ENCODE measurements at places on chromosomes 4 and X. TPM values are rescaled to one million over a fixed set of nuclear protein-coding genes. Genes with fewer than 3 reads are reported as not detected.

The IL1RAPL2 gene
- total RNA-seq, result 1.3 TPM

The CDKL2 gene
- 3.0 TPM for total RNA-seq

The PPP1R2C gene
- not detected for total RNA-seq

The CT47B1 gene
- not detected for total RNA-seq

The PDLIM3 gene
- 1,279 TPM for total RNA-seq

The CABS1 gene
- not detected for total RNA-seq

DNA sequence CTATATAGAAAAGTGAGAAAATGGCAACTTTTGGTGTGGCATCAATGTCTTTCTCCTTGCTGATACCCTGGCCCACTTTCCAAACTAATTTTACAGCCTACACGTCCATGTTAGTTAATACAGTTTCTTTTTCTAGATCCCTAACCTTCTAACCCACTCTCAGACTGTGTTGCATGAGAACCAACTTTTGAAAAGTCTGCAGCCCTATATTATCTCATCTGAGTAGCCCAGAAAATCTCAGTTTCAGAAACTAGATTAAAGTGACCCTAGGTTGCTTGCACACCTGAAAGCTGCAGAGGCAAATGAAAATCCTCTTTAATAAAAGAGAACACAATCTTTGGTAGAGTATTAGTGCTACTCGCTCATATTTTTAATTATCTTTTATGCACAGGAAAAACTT is 371.6 kb upstream of the EMCN start:
- DNase-seq, result no peak

DNA sequence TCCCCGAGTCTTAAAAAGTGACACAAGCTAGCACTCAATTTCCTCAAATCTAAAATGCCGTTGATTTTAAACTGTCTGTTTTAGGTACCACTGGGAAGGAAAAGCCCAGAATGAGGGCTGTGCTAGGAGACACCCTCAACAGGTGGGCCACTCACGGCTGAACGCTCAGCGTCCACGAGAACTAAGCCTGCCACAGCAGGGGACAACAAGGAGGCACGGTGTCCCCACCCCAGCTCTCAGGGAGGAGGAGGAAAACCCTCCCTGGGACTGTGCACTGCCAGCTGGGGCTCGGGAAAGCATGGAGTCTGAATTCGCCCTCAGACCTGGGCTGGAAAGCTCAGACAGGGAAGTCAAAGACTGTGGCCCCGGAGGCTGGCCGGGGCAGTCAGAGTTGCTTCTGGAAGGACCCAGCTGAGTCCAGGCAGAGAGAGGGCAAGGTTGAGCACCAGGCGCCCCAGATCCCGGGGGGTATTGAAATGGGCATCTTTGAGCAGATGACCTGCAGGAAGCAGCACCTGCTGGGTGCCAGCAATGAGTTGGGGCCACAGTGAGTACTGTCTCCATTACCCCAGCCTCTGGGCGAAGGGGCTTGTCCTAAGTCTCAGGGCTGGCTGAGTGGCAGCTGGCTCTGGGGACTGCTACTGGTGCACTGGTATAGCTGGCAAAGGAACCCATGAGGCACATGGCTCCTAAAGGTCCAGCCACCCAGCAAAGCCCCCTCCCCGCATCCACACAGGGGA is 769 bp upstream of the CPZ start:
- no peak for DNase-seq

DNA sequence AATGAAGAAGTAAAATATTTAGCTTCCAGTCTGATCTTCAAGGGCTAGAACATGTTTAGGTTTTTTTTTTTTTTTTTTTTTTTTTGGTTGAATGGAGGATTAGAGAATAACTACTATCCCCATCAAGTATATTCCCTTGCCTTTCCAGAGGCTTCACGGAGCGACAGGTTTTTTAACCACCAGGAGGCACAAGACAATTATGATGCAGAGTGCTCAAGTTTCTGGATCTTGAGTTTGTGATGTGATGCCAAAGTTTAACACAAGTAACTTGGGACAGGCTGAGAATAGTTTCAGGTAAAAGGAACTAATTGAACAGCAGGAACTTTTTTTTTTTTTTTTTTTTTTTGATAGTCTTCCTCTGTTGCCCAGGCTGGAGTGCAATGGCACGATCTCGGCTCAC is 30.3 kb downstream of the CCNI start:
- DNase-seq, result no peak

- DNase-seq, result no peak
These were observed 26.2 kb downstream of the IRF2 start for GRCh38 chr4:184448141-184448540.

DNA sequence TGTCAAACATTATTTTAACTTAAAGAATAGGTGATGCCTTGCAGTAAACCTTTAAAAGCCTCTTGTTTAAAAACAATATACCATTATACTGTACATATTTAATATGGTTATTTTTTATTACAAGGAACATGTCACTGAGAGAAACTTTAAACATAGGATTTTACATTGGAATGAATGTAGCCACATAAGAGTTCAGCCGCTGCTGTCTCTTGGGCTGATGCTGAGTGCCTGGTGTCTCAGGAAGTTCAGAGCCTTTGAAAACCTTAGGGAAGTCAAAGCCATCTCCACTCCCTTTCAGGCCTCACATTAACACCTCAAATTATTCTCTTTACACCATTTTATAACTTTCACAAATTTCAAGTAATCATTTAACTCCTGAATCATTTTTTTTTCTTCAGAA is 93.5 kb upstream of the DKK2 start:
- no peak for DNase-seq

GRCh38 chrX:8377041-8377440 is 87.6 kb upstream of the VCX3B start:
- no peak for DNase-seq

DNA sequence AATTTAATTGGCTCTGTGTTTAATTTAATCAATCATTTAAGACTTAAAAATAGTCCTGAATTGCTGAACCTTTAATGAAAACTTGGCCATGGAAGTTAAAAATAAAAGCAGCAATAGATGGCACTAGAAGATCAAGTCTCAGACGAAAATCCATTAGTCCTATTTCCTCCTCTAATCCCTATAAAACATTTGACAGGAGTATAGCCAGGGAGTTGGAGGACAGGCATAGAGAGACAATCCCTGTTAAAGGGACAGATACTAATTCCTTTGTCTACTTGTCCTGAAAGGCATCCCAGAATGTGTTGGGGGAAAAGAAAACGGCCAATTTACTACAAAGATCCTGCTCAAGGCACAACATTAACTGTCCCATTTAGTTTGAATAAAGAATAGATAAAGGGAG is 276.3 kb upstream of the TACR3 start:
- DNase-seq, result no peak

DNA sequence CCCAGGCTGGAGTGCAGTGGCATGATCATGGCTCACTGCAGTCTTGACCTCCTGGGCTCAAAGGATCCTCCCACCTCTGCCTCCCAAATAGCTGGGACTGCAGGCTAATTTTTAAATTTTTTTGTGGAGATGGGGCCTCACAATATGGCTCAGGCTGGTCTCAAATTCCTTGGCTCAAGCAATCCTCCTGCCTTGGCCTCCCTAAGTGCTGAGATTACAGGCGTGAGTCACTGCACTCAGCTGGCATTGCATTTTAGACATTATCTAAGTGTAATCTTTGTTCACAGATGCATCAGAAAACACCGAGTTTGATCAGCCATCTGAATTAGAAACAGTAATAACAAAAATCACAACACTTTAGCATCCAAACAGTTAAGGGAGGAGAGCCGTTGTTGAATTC is 53.4 kb upstream of the CBR4 start:
- no peak for DNase-seq

- no peak for DNase-seq
These were observed 71.9 kb downstream of the PDLIM5 start for GRCh38 chr4:94523617-94524016.

GRCh38 chrX:107628662-107629539 is 591 bp downstream of the PRPS1 start:
- no peak for DNase-seq

- no peak for DNase-seq
These were observed 32.1 kb downstream of the SYTL5 start for GRCh38 chrX:38038501-38038900.

DNA sequence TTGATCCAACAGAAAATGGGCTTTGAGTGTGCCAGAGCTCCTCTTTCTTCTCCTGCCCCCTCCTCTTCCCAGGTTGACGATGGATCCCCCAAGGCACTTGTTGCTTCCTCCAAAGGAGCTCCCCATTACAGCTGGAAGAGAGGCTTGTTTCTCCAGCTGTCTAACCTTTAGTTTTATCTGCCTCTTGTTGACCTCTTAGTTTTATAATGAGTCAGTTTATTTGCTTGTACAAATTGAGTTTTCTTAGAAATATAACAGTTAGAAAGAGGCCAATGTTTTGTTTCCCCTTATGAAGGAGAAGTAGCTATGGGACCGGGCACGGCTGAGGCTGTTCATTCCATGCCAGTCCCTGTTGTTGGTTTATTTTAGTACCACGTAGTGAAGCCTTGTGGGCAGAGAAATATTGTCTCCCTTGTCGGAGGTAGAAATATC is 158.2 kb downstream of the SPRY1 start:
- no peak for DNase-seq

DNA sequence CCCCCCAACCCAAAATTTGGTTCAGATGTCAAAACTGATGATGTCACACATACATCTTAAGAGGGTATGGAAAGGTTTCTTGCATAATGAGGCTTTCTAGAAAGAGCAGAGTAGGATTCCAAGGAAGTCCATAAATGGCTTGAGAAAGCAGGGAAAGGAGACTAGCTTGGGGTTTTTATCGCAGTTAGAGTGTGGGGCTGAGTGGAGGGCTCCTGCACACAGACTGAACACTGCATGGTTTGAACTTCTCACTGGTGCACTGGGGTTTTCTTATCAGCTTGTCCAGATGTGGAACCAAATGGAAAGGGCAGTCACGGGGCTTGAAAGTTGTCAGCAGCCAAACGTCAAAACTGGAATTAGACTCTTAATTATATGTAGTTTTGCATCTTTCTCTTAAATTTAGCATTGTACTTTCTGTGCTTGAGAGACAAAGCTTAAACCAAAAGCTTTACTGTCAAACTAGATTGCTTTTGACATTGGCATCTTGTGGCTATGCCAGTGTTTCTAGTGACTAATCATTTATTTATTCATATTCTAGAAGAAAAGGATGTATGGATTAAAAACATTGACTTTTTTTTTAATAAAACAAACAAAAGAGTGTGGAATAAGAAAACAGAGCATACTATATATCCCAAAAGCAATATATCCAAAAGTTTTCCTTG is 78.3 kb upstream of the STIM2 start:
- no peak for DNase-seq

DNA sequence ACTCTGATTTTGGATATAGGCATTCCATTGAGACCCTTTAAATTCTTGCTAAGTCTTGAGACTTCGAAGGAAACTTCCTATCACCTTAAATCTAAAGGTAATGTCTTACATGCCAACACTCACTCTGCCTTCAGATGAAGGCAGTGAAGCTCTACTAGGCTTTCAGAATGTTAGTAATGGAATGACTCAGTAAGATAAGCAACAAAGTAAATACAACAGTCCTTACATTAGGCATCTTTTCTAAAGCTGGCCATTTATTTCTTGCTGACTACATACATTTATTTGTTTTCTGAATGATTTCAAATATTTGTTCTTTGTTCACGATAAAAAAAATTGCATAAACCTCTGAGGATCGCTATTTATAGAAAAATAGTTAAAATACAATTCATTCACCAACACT is 43.5 kb downstream of the ASIC5 start:
- DNase-seq, result no peak

- no peak for DNase-seq
These were observed 22.3 kb downstream of the HAND2 start for GRCh38 chr4:173507471-173508385.

DNA sequence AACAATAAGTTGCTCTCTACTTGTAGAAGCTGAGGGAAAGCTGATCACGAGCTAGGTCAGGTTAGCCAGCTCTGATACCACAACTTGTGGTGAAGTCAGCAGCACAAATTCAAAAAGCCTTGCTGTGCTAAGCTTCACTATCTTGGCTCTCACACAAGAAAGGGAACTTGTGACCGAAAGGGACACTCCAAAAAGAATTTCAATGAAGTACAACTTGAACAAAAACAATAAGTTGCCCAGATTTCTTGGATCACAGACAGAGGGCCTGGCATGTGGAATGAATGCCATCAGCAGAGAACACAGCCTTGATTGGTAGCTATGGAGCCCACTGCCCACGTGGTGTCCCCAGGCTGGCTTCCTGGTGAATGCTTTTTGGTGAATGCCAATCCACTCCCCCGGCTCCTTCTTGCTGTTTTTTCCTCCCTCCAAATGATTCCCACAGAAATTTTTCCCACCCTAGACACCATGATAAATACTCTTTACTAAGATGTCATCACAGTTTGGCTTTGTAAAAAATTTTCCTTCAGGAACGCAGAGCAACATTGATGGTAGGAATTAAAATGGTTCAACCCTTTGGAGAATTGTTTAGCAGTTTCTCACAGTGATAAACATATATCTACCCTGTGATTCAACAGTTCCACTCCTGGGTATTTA is 82.6 kb downstream of the ANXA3 start:
- no peak for DNase-seq

DNA sequence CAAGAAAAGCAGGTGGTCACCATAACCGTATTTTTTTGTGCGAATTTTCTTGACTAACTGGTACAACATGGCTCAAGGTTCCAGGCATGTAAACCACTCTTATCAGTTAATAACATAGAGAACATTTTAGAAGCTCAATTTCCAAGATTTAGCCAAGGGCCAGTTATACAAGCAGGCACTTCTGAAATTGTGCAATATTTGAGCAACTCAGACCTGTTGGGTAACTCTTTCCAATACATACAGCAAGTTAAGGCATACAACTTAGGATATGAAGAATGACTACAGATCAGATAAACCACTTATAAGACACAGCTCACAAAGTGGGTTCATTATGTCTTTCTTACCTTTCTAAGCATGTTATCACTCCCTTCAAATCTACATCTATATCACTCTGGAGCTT is 43.9 kb downstream of the ZNF280C start:
- DNase-seq, result no peak

- no peak for DNase-seq
These were observed 48.0 kb downstream of the CXCL8 start for GRCh38 chr4:73788411-73788810.

Measured in esophagus muscularis mucosa (tissue), 4 donors.